ENCODE measurements at places on chromosomes 16 and 17.

- DNase-seq = no peak
Measured at GRCh38 chr17:5785338-5785737, 201.0 kb upstream of the NLRP1 start.

DNA sequence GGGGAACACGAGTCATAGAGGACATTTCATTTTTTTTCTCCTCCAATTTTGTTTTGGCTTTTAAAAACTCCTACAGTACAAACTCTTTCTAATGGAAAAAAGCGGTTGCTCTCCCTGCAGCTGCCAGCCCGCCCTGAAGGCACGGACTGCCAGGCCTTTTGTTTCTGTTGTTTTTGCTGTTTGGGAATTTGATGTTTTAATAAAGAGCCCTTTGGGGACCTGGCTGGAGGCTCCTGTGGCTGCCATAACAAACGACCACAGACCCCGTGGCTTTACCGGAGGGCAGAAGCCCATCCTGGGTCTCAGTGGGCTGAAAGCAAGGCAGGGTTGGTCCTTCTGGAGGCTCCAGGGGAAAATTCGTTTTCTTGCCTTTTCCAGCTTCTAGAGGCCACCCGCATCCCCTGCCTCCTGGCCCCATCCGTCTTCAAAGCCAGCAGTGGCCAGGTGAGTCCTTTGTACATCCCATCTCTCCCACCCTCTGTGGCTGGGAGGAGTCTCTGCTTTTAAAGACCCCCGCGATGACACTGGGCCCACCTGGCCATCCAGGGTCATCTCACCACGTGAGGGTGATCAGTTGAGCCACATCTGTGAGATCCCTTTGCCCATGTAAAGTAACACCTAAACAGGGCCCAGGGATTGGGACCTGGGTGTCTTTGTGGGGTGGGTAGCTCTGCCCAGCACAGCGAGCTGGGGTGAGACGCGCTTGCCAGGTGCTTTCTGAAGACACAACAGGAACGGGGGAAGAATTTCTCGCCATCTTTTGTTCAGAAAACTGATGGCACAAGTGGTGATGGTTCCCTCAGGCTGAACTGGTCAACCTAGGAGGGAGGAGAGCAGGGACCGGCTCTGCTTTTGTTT is 113.9 kb downstream of the BANP start:
- no peak for DNase-seq

DNA sequence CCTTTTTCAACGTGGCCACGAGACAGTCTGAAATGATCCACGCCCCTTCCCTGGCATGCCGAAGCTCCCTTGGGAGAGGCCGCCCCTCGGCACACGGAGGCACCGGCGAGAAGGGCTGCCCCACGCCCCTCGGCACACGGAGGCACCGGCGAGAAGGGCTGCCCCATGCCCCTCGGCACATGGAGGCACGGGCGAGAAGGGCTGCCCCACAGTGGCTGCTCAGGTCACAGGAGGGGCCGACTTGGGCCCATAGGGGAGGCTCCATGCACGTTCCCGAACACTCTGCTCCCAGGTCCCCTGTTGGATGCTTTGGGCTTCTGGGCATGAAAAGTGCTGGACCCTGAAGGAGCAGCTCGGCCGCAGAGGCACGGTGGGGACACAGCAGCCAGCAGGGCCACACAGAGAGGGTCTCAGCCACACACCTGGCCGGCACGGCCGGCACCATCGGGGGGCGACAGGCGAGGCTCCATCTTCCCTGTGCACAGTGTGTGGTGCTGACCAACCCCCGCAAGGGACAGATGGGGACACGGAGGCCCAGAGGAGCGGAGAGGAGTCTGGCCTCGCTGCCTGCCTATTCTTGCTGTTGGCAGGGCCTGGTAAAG is 42.8 kb downstream of the CBFA2T3 start:
- DNase-seq = no peak

- no peak for DNase-seq
Measured at GRCh38 chr16:79811541-79811940, 211.0 kb upstream of the MAF start.

GRCh38 chr16:73396556-73396955 is 348.6 kb upstream of the ZFHX3 start:
- DNase-seq = no peak

DNA sequence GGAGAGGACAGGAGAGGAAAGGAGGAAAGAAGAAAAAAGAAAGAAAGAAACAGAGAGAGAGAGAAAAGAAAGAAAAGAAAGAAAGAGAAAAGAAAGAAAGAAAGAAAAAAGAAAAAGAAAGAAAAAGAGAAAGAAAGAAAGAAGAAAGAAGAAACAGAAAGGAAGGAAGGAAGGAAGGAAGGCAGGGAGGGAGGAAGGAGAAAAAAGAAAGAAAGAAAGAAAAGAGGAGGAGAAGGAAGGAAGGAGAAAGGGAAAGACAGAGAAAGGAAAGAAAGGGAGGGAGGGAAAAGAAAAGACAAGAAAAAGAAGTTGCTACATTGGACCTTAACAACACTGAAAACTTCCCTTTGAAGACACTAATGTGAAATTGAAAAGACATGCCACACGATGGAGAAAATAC is 56.6 kb upstream of the CCL2 start:
- DNase-seq = no peak

DNA sequence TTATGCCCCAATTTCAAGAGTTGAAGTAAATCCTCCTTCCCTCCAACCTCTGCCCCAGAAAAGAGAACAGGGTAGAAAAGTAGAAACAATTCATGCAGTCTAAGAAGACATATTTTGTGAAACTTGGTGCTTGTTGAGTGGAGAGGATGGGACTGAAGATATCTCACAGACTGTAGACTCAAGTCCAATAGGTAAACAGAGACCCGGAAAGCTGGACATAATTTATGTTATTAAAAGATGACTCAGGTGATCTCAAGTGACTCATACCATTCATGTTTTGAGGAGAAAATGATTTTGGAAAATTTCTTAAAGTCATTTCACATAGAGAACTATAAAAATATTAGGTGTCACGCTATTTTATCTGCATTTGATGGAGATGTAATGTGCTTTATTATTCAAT is 203.1 kb upstream of the SOX9 start:
- DNase-seq = no peak

DNA sequence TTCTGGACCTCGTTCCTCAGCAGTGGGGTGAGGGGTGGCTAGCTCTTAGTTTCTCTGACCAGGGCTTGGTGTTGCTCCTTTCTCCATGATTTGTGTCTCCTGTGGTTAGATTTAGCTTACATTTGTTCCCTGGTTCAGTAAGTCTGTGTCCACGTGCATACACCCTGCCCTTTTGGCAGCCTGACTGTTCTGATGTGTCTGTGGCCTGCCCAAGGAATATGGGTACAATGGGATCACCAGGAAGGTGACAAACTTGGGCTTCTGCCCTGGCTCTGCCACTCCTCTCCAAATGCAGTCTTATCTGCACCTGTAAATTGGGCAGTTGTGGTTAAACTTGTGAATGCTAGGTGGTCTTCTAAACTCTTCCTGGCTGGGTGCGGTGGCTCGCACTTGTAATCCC is 17.5 kb downstream of the ALKBH5 start:
- no peak for DNase-seq

DNA sequence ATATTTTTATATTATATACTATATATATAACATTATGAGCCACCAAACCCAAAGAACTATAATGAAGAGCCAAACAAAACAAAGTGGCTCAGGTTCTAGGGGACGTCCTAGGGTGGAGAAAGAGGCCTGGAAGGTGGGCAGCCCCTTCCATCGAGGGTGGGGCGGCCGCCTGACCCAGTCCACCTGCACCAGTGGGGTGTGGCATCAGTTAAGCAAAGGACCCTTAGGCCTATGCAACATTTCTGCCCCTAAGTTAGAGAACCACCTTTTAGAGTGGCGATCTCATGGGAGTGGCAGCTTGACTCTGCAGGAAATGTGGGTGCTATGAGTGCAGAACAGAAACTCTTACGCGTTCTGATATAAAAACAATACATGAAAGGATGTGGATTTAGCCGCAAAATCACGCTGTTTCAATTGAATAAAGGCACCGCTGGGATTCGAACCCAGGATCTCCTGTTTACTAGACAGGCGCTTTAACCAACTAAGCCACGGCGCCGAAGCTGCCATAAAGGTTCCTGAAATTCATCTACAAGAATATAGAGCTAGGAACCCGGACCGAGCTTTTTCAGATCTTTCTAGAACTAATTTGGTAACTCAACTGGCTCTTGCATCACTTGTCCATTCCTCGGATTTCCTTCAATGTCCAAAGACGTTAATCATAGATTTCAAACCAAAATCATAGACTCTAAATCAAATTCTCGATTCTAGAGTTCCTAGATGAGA is 15.6 kb upstream of the AURKB start:
- DNase-seq = peak; percentile 68
